ENCODE measurements at places on chromosomes 2 and 18. TPM values are rescaled to one million over a fixed set of nuclear protein-coding genes. Genes with fewer than 3 reads are reported as not detected.

MROH2A gene
- not detected for total RNA-seq

EHBP1 gene
- total RNA-seq: 61.9 TPM

TOGARAM2 gene
- under 0.01 TPM for total RNA-seq

SPDYA gene
- total RNA-seq: 0.91 TPM

CERS6 gene
- 18.8 TPM for total RNA-seq

HOXD11 gene
- not detected for total RNA-seq

STRADB gene
- total RNA-seq: 37.7 TPM

RAB12 gene
- total RNA-seq: 54.7 TPM

C2orf66 gene
- 0.59 TPM for total RNA-seq

PRLH gene
- not detected for total RNA-seq

TXNDC2 gene
- not detected for total RNA-seq

HJURP gene
- total RNA-seq: 5.2 TPM

ITPRIPL1 gene
- total RNA-seq: 1.3 TPM

CYTIP gene
- 5.5 TPM for total RNA-seq

SCTR gene
- not detected for total RNA-seq

LYPD6 gene
- total RNA-seq: 0.07 TPM

LONRF2 gene
- 0.52 TPM for total RNA-seq

WNT6 gene
- not detected for total RNA-seq

PLB1 gene
- 1.3 TPM for total RNA-seq

TSGA10 gene
- total RNA-seq: 2.5 TPM

MC4R gene
- total RNA-seq: not detected

NOP58 gene
- total RNA-seq: 29.9 TPM

PDE6D gene
- total RNA-seq: 10.2 TPM

GAL3ST2 gene
- 0.46 TPM for total RNA-seq

AMER3 gene
- not detected for total RNA-seq

PROKR1 gene
- total RNA-seq: not detected

SH3RF3 gene
- 7.8 TPM for total RNA-seq

UGGT1 gene
- 118 TPM for total RNA-seq

SLC11A1 gene
- total RNA-seq: 0.13 TPM

FEV gene
- not detected for total RNA-seq

DYNAP gene
- total RNA-seq: not detected

TBC1D8 gene
- total RNA-seq: 12.1 TPM

CD8B2 gene
- not detected for total RNA-seq

UGT1A4 gene
- not detected for total RNA-seq

RDH14 gene
- total RNA-seq: 18.5 TPM
